ENCODE measurements at places on chromosomes 13 and 19. TPM values are rescaled to one million over a fixed set of nuclear protein-coding genes. Genes with fewer than 3 reads are reported as not detected.

The RFPL4A gene
- not detected for polyA plus RNA-seq

DNA sequence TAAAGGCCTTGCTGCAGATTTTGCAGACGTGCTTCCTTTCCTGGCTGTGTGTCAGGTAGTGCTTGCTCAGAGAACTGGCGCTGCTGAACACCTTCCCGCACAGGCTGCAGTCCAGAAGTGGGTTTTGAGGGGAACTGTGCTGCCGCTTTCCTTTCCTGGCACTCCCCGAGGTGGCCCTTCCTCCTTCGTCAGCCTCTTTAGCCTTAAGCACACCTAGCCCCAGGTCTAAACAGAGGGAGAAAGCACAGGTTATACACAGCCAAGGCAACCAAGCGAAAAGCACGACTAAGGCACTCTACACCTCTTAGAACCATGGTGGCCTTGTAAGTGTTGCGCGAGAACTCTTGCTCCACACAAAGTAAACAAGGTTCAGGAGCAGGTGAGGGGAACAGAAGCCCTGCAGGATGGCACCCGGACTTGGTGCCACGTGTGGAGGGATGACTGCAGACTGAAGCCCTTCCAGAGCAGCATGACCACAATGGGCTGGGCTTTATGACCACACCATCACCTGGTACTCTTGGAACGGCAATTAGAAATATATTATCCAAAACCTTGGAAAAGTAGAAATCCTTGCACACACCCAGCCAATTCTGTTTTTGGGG lies 23.6 kb downstream of the ZNF541 start:
- no peak overlapping the region for H3K4me3 ChIP-seq
- no peaks in the 10 kb centered on the region for H3K27me3 ChIP-seq
- DNase-seq = no peak
- no peaks in the 10 kb centered on the region for H3K4me1 ChIP-seq

The PTPRH gene
- polyA plus RNA-seq = 7.3 TPM

The PEG3 gene
- polyA plus RNA-seq = not detected

DNA sequence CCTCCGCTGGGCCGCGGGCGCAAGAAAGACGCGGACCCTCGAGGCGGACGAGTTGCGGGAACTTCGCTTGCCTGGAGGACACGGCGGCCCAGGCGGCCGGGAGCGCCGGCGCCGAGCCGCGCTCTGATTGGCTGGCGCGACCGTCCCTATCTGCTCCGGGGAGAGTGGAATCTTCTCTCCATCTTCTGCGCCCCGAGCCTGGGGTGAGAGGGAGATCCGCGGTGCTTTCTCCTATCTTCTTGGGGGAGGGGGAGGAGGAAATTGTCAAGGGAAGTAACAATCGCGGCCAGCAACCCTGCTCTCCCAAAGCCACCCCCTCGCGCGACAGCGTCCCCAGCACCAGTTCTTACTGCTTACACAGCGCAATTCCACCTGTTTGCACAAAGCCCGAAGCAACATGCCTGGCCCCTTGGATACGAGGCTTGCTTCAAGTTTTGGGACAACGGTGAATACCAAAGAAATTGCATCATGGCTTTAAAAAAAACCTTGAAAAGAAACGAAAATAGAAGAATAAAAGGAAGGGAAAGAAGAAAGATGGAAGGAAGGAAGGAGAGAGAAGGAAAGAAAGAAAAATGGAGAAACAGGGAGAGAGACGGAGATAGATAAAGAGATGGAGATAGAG lies 4.8 kb downstream of the SOX21 start:
- H3K4me3 ChIP-seq = no peak overlapping the region
- no peak overlapping the region for H3K27ac ChIP-seq
- H3K4me1 ChIP-seq = peaks cover 20% of the 10 kb centered on the region
- DNase-seq = no peak

The ZNF45 gene
- polyA plus RNA-seq = 6.3 TPM

The KLK4 gene
- polyA plus RNA-seq = 0.33 TPM

- H3K4me3 ChIP-seq = no peak overlapping the region
- DNase-seq = no peak
- no peaks in the 10 kb centered on the region for H3K36me3 ChIP-seq
- no peaks in the 10 kb centered on the region for H3K27me3 ChIP-seq
Measured at GRCh38 chr13:76440568-76440967, 445.6 kb downstream of the KCTD12 start.

GRCh38 chr19:7692417-7693088 lies 9.4 kb downstream of the FCER2 start:
- no peak overlapping the region for H3K4me3 ChIP-seq
- H3K36me3 ChIP-seq = no peaks in the 10 kb centered on the region
- H3K27ac ChIP-seq = no peak overlapping the region
- no peaks in the 10 kb centered on the region for H3K27me3 ChIP-seq
- H3K4me1 ChIP-seq = no peaks in the 10 kb centered on the region
- DNase-seq = no peak

The EEF2 gene
- 444 TPM for polyA plus RNA-seq

DNA sequence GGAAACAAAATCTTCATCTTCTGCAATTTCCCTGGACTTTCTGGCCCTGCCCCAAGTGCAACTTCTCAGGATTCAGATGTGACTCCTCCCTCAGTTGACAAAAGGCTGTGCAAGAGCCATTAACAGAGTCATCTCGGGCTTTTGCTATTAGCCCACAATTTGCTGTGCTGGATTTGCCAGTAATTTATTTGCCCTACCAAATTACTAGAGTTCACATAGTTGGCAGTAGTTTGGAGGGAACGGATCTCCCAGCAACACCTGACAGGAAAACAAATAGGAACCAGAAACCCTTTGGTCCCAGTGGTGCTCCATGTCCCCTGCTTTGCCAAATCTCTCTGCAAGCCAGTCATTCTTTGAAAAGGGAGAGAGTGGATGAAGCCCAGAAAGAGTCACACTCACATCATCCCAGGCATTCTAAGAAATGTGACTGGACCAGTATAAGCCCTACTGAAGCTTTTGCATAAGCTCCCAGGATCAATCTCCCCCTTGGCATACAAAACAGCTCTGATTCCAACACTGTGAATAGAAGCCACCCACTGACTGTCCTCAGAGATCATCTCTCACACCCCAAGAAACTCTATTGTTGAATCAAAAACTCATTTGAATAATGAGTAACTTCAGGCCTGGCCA lies 350.1 kb upstream of the NBEA start:
- no peaks in the 10 kb centered on the region for H3K4me1 ChIP-seq
- DNase-seq = no peak
- H3K27me3 ChIP-seq = no peaks in the 10 kb centered on the region
- no peak overlapping the region for H3K4me3 ChIP-seq
- no peak overlapping the region for H3K27ac ChIP-seq
